Kidney tubule cell (primary cell): ENCODE measurements at places on chromosomes 7 and 10.

GRCh38 chr10:122143238-122143841, 127.8 kb upstream of the BTBD16 start:
- DNase-seq: no peak

GRCh38 chr7:54360075-54360840, 181.9 kb upstream of the VSTM2A start:
- no peak for DNase-seq

GRCh38 chr10:77700086-77700485, 62.5 kb upstream of the KCNMA1 start:
- no peak for DNase-seq

GRCh38 chr10:71840177-71840957, 10.7 kb downstream of the PSAP start:
- peak; percentile 98 for DNase-seq

DNA sequence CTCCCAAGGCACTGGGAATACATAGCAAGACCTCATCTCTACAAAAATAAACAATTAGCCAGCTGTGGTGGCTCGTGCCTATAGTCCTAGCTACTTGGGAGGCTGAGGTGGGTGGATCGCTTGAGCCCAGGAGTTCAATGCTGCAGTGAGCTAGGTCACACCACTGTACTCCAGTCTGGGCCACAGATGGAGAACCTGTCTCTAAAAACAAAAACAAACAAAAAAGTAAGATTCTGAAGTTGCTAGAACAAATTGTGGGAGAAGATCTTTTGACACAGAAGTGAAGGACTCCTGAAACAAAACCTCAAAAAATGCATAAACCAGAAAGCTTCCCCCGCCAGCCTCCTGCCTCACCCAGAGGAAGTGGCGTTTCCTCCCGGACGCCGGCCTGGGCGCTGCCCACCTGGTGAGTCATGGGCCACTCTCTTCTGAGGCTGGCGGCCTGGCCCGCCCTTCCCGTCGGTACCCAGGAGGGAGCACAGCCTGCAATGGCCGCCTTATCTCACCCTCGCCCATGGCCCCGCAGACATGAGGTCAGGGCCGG, 25.4 kb upstream of the ELN start:
- DNase-seq: peak; percentile 29

DNA sequence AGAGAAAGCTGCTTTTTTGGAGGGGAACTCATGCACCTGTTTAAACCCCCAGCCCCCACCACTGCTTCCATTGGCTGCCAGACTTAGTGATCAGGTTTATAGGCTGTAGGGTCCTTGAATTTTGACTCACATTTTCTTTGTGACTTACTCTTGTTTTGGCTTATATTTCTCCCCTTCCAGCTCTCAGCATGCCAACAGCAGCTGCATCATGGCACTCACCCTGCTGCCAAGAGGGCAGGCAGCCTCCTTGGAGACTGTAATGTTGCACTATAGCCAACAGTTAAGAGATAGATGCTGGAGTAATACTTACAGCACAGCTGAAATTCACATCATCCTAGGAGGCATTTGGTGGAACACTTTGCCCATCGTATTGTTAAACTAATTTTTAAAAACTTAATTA, 98.0 kb upstream of the GLCCI1 start:
- no peak for DNase-seq

DNA sequence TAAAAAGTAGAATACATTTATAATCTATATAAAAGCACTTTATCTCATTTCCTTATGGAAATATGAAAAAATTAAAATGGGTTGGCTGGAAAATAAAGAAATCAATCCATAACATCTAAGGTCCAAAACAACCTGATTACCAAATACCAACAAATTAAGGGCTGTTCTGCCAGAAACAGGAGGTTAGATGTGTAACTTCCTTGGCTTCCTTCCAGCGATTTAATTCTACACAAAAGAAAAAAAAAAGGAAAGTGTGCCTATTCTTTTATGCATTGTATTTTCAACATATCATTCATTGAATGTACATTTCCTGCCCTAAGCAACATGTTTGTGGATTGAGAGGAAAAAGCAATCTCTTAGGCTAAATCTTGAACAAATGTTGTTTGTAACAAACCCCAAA, 36.2 kb upstream of the USP6NL start:
- no peak for DNase-seq

- no peak for DNase-seq
Observed at GRCh38 chr7:113054938-113055337, 31.7 kb downstream of the GPR85 start.

DNA sequence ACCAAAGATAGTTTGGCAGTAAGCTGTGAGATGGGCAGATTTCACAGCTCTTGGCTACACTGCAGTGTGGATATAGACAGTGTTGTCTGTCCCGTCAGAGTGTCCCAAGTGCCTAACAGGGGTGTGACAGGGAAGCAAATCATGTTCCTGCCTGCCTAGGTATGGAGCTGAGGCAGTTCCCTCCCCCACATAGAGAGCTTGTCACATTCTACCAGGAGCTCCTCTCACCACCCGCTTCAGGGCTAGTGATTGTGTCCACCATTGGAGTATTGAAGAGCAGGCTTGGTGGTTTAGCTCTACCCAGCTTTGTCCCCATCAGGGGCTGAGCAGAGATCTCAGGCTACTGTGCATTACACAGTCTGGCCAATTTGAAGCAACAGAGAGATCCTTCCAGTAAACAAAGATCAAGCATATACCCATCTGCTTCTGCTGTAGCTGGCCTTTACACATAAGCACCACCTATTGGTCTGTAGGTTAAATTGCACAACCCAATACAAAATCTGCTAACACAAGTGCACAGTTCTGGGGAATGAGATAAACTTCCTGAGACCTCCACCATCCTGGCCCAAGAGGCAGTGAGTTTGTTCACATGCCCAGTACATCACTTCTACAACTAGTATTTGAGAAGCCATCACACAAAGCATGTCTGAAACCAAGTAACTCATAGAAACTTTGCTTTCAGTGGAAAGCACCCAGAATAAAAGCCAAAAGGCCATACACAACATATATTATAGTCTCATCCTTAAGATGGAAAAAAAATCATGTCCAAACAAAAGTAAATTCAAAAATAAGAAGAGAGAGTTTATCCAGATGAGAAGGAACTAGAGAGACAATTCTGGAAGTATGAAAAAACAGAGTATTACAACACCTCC, 67.3 kb downstream of the GLCCI1 start:
- peak; percentile 56 for DNase-seq

- DNase-seq: no peak
Observed at GRCh38 chr7:36562121-36562520, 162.2 kb downstream of the AOAH start.

- peak; percentile 84 for DNase-seq
Observed at GRCh38 chr7:68176974-68177373, 1180.3 kb downstream of the TYW1 start.

GRCh38 chr10:2094171-2094570, 356.8 kb upstream of the ADARB2 start:
- no peak for DNase-seq

DNA sequence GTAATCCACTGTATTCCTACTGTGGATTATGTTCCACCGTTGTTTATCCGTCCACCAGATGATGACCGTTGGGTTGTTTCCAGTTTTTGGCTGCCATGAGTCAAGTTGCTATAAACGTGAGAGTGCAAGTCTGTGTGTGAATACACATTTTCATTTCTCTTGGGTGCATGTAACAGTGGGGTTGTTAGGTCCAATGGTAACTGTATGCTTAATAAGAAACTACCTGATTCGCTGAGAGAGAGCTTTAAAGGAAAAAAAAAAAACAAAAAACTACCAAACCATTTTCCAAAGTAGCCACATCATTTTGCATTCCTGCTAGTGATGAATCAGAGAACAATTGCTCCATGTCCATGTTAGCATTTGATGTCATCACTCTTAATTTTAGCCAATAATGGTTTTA, 15.9 kb downstream of the UBN2 start:
- DNase-seq: no peak

DNA sequence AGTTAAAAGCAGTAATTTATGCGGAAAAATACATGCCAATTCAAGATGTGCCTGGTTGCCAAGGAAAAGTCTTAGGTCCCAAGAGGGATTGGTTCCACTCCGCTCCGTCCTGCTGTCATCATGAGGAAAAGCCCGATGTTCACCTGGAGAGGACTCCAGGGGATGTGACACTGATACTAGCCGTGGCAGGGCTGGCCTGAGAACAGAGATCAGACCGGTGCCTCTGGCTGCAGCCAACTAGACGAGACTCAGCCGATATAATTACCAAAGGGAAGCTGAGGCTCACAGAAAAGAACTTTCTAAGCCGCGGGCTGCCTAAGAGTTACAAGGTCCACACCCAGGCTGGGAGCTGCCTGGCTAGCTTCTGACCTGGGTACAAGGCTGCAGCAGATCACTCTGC, 81.3 kb upstream of the UNC5B start:
- no peak for DNase-seq

- no peak for DNase-seq
Observed at GRCh38 chr7:25048444-25048834, 68.5 kb upstream of the OSBPL3 start.

- peak; percentile 44 for DNase-seq
Observed at GRCh38 chr10:22252224-22252800, 34.5 kb upstream of the EBLN1 start.

DNA sequence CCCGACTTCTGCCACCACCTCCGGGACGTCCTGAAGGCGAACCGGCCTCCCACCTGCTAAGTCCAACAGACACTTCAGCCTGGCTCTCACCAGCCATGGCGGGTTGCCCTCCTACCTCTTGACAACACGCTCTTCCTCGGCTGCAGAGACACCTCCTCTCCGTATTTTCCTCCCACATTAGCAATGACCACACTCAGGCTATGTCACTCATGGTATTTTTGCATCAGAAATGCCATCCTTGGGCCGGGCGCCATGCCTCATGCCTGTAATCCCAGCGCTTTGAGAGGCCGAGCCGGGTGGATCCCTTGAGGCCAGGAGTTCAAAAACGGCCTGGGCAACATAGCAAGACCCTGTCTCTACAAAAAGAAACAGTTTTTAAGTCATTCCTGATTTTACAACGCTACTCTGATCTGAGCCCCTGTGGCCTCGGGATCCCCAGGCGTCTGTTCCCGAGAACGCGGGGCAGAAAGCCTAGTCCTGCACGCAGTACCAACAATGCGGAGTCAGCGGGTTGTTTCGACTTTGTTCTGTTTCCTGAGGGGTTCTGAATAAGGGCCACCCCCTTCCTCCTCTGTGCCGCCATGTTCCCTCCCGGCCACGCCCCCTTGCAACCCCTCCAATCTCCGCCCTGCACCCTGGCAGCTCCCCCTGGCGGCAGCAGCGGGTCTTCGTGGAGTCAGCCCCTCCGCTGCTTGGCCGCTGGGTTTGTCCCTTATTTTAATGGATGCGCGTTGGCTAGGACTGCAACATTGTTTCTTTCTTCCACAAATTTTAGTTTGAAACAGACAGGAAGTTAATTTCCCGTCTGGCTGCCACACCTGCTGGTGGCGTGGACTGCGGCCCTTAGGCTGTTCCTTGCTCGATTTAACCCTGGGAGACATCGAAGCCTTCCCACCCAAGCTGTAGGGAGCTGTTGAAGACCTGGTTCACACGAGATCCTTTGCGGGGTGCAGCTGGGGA, 9.7 kb upstream of the ZFAND2A start:
- peak; percentile 63 for DNase-seq

GRCh38 chr7:106896231-106896630, 31.1 kb downstream of the PIK3CG start:
- DNase-seq: no peak

DNA sequence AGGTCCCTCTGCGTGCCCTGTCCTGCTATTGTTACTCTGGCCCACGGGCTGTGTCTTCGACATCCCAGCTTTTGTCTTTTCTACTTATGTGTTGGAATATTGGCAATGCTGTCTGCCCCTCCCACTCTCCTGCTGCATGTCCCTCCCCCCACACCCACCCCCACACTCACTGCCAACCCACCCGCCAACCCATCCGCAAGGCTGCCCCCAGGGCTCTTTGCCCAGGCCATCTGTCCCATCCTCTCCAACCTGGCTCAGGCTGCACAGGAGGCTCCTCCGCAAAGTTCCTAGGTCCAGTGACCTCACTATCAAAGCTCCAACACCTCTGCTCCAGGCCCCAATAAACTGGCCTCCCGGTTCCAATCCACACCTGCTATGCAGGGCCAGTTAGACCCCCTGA, 167.1 kb upstream of the PRR15 start:
- DNase-seq: no peak

GRCh38 chr7:150964593-150965111, 13.5 kb downstream of the KCNH2 start:
- DNase-seq: no peak

DNA sequence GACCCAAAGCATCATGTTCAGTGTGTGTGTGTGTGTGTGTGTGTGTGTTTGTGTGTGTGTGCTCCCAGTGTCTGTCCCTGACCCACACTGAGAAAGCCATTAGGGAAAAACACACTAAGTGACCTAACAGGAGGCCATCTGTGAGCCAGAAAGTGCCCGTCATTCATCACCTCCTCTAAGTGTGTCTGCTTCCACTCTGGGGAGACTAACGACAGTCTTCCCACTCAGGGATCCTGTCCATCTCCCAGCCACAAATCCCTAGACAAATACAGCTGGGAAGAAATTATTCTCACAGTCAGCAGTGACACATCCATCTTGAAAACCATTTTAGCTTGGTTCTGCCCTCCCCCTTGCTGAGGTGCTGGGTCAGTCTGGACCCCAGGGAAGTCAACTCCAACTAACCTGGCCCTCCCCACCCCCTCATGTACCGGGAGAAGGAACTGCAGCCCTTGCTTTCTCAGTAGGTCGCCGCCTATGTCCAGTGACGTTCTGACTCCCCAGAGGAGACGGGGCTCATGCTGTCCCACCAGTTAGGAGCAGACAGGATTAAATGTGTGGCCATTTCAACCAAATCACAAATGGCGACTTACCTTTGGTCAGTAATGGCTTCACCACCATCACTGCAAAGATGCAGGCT, 296.5 kb upstream of the ZNF32 start:
- no peak for DNase-seq

GRCh38 chr7:38512704-38513103, 118.5 kb downstream of the AMPH start:
- DNase-seq: peak; percentile 6

GRCh38 chr10:79005126-79005810, 63.5 kb upstream of the ZMIZ1 start:
- DNase-seq: no peak

- DNase-seq: no peak
Observed at GRCh38 chr10:132110111-132110521, 44.4 kb downstream of the JAKMIP3 start.

- no peak for DNase-seq
Observed at GRCh38 chr10:102020938-102021337, 35.0 kb downstream of the ARMH3 start.

GRCh38 chr10:52443419-52444388, 129.6 kb downstream of the DKK1 start:
- DNase-seq: peak; percentile 35

DNA sequence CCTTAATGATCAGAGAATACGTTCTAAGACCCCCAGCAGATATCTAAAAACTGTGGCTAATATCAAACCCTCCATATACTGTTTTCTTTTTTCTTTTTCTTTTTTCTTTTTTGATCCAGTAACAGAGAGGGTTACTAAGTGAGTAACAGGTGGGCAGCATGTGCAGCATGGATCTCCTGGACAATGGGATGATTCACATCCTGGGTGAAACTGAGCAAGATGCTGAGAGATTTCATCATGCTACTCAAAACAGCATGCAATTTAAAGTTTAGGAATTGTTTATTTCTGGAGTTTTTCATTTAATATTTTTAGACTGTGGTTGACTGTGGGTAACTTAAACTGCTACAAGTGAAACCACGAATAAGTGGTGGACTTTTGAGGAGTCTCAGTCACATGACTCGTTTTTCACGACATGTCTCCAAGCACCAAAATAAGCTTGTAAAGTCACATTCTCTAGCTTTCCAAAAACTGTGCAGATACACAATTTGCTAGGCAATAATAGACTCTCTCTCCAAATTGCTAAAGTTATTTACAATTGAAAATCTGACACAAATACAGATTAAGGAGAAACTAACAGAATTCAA, 716.2 kb downstream of the NXPH1 start:
- DNase-seq: peak; percentile 36

GRCh38 chr10:33022090-33022489, 64.1 kb upstream of the ITGB1 start:
- DNase-seq: no peak
